ENCODE measurements at places on chromosomes 5 and 9.

GRCh38 chr9:127293767-127294166 lies 29.2 kb downstream of the GARNL3 start:
- no peak for DNase-seq

GRCh38 chr9:137128862-137129455 lies 10.0 kb upstream of the GRIN1 start:
- no peak for DNase-seq

DNA sequence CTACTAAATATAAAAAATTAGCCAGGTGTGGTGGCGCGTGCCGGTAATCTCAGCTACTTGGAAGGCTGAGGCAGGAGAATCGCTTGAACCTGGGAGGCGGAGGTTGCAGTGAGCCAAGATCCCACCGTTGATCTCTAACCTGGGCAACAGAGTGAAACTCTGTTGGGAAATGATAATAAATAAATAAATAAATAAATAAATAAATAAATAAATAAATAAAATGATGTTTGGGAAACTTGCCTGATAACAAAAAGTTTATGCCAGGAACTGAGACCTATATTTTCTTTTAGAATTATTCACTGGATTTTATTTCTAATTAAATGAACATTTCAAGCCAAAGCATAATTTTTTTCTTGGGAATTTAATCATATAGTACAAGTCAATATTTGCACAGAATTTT lies 189.3 kb upstream of the CTNND2 start:
- no peak for DNase-seq

DNA sequence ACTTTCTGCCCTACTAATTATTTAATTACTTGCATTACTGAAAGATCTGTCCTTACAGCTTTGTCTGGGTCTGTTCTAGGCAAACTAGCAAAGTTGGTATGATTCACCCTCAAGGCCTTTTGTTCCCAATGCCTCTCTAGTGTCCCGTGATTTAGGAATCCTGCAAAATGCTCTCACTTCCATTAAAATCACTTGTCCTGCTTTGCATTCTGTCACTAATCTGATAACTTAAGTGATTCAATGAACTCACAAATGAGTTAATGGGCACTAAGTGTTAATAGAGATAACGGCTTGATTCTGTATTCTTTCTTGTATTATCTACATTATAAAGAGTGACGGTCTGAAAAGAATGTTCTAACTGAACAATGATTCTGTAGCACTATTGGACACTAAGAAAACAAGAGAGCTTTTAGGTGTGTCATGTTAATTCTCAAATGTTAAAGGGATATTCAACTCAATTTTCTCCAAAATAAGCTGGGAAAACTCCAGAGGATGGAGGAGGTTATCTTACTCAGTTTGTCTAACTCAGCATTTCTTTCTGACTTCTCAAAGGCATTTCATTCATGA lies 697.3 kb downstream of the CETN3 start:
- no peak for DNase-seq

- no peak for DNase-seq
Measured at GRCh38 chr5:158679221-158679641, 420.5 kb downstream of the EBF1 start.

- DNase-seq = no peak
Measured at GRCh38 chr9:84587153-84587552, 82.4 kb upstream of the NTRK2 start.

GRCh38 chr9:35812025-35812602 lies at the start of gene SPAG8:
Gene SPAG8 (minus strand): TSS chr9:35812262. CDS start chr9:35812147, 115 bp downstream.
- DNase-seq = peak; percentile 81

- no peak for DNase-seq
Measured at GRCh38 chr9:114037961-114038723, 40.0 kb downstream of the AMBP start.

DNA sequence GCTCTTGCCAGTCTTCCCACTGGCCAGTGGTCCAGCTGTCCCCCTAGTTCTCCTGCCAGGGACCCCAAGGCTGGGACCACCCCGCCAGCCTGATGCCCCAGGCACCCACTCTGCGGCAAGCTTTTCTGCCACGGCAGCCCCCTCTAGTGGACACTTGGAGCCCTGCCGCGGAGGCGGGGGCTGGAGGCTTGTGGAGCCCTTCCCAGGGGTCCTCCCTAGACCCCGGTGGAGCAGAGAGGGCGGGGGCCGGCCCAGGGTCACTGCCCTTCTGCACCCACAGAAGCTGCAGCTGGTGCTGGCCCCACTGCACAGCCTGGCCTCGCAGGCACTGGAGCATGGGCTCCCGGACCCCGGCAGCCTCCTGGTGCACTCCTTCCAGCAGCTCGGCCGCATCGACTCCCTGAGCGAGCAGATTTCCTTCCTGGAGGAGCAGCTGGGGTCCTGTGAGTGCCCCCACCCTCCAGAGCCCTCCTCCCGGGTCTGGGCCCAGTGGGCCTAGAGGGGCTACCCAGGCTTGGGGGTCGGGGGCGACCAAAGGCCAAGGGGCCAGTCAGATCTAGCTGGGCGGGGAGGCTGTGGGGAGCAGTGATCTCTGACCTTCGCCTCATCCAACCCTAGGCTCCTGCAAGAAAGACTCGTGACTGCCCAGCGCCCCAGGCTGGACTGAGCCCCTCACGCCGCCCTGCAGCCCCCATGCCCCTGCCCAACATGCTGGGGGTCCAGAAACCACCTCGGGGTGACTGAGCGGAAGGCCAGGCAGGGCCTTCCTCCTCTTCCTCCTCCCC lies 9.1 kb downstream of the EGFL7 start:
- DNase-seq = no peak

GRCh38 chr9:10235376-10235775 lies 377.4 kb downstream of the PTPRD start:
- no peak for DNase-seq

- no peak for DNase-seq
Measured at GRCh38 chr9:111833941-111834340, 39.2 kb upstream of the SHOC1 start.

DNA sequence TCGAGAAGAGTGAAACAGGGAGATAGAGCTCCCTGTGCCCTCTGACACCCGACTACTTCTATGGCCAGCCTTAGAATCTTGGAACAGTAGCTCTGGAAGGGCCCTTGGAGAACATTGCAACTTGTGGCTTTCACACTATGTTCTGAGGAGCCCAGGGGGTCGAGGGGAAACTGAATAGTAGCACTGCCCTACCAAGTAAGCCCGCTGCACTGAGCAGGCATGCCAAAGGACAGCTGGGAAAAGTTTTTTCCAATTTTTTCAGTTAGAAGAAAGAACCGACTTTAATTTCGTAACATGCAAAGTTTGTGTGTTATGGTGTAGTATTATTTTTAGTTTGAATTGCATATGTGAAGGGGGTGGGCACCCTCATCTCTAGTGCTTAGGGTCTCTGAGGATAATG lies 10.9 kb downstream of the SMIM3 start:
- no peak for DNase-seq

DNA sequence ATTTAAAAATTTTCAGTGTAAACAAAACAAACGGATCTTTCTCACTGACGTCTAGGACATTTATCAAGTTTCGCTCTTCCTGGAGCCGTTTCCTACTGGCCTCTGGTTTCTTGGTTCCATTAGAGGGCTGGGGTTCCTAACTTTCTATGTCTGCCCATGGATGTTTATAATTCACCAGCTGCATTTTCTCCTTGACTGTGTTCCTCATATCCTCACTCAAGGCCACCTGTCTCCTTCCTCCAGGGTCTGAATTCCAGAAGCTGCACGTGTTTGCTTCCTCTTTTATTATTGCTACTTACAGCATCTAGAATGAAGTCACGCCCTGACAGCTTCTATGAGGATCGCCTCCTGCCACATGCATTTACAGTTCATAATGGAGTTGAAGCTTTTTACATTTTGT lies 74.1 kb upstream of the BASP1 start:
- no peak for DNase-seq

- no peak for DNase-seq
Measured at GRCh38 chr5:173055722-173055982, 500 bp upstream of the CREBRF start.

DNA sequence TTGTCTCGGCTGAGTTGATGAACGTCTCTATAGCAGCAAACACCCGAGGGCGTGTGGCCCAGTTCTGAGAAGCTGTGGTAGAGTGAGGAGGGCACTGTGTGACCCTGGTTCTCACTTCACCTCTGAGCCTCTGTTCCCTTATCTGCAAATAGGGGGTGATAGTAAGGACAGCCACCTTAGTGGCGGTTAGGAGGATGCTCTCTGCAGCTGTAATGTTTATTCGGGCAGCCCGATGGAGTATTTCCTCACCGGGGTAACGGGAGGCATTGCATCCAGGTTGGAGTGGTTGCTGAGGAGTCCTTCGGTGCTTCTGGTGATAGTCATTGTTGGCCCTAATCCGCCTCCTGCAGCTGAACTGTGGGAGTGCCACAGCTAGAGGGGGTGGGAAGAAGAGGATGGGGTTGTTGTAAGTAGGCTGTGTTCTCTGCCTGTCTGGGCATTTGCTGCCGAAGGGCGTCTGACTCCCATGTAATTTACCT lies 13.9 kb downstream of the PRRC2B start:
- DNase-seq = no peak

GRCh38 chr5:172505845-172506244 lies 51.5 kb upstream of the SH3PXD2B start:
- DNase-seq = no peak

DNA sequence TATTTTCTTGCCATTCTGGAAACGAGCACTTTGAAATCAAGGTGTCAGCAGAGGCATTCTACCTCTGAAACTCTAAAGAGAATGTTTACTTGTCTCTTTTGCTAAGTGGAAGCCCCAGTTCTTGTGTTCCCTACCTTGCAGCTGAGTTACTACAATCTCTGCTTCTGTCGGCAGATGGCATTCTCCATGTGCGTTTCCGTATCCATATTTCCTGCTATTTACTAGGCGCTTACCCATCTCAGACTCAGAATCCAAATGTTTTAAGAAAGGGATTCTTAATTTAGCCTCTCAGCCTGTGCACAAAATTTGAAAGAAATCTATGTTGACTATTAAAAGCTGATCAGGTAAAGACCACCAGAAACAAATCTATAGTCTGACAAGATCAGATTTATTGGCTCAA lies 221.3 kb upstream of the FTMT start:
- no peak for DNase-seq

DNA sequence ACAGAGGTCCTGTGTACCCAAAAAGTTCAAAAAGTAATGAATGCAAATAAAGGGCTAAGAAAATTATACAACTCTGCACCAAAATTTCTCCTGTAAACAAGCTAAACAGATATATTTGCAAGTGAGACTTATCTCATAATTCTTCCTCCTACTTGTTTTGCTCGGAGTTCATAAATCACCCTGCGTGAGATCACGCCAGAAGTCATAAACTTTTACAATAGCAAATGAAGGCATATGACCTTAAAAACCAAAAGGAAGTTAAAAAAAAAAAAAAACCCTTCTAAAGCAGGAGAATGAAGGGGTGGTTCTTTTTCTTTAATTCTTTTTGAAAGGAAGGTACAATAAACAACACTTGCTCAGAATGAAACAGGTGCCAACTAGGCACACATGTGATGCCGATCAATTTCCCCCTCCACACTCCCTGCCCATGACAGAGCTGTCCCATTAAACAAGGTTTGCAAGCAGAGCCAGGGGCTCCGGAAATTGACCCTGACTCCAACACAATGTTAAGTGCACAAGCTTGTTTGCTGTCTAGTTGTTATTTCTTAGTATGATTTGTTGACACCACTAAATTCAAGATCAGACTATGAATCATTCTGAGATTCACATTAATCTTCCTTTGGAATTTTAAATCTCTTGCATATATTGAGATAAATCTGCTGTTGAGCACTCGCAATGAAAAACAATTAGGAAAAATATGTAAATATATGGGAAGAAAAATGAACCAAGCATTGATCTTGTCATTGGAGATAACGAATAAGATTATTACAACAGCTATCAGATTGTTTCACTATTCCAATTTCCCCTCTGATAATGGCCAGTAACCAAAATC lies 46.3 kb downstream of the DROSHA start:
- DNase-seq = no peak

DNA sequence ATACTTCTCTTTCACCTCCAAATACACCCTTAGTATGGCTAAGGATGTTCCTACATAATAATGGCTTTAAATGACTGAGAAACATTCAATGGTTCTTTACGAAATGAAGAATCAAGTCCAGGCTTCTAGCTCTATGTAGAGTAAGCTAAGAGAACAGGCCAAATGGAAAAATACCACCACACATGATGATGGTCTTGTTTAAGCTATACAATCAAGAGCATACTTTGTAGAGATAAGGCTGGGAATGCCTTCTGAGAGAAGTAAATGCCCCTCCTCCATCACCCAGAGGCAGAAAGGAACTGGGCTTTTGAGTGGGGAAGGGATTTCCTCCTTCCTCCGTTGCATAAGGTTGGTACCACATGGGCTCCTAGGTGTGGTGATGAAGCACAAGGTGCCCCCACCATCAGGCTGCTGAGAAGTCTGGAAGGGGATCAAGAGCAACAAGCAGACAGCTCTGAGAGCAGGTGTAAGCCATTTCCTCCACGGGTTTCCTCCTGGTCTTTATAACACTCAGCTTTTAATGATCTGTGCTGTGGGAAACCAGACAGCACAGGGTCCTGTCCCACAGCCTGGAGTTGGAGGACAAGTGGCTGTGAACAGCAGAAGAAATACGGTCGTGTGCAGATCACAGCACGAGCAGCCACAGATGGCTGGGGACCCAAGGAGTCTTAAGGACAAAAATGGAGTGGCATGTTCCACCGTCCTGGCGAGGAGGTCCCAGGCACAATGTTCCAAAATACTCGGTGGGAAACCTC lies 396.9 kb downstream of the CTNND2 start:
- no peak for DNase-seq

GRCh38 chr5:144230806-144231205 lies 60.1 kb downstream of the KCTD16 start:
- DNase-seq = no peak

DNA sequence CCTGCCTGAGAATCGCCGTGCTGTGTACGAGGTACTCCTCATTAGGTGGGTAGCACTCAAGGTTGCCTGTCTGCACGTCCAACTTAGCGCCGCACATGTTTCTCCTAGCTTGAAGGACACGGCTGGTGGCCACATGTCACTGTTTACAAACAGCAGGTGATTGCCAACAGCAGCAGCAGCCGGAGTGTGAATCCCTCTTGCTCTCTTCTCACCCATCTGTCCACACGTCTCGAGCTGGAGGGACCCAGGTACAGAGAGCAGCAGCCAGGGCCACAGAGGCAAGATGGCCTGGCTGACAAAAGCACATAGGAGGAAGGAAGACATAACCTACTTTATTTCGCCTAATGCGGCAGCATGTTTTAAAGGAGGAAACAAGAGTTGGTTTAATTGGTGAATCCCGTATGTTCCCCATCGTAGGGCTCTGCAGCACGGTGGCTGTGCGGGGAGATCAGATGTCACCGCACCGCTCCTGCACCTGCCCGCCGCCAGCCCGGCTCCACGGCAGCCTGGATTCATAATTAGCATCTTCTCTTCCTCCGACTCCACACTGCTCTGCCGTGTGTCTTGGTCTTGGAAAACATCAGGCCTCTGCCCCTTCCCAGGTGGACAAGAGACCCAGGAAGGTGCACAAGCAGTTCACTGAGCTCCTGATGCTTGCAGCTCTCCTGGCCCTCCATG lies 201.6 kb upstream of the IRX1 start:
- no peak for DNase-seq

Measured in T1000 (cell line).